B cell (primary cell): ENCODE measurements at places on chromosomes 6 and 20.

GRCh38 chr6:94501516-94501915 is 1075.8 kb upstream of the MANEA start:
- no peaks in the 10 kb centered on the region for H3K4me1 ChIP-seq
- no peak for DNase-seq
- no peak overlapping the region for H3K4me3 ChIP-seq
- H3K27me3 ChIP-seq, result no peaks in the 10 kb centered on the region
- no peak overlapping the region for H3K27ac ChIP-seq
- H3K36me3 ChIP-seq, result no peaks in the 10 kb centered on the region

- no peaks in the 10 kb centered on the region for H3K36me3 ChIP-seq
- no peak overlapping the region for H3K27ac ChIP-seq
- no peaks in the 10 kb centered on the region for H3K27me3 ChIP-seq
- H3K4me3 ChIP-seq, result no peak overlapping the region
These were observed 77.6 kb downstream of the TBC1D7 start for GRCh38 chr6:13250703-13251102.

DNA sequence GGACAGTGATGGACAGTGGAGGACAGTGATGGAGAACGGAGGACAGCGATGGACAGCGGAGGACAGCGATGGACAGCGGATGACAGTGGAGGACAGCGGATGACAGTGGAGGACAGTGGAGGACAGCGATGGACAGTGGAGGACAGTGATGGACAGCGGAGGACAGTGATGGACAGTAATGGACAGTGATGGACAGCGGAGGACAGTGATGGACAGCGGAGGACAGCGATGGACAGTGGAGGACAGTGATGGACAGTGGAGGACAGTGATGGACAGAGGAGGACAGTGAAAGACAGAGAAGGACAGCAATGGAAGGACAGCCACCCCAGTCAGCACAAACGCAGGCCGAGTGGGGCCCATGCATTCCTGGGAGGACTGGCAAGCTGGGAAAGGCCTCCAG is 3.4 kb upstream of the NKAIN4 start:
- no peak overlapping the region for H3K27ac ChIP-seq
- H3K36me3 ChIP-seq, result no peaks in the 10 kb centered on the region
- no peak overlapping the region for H3K4me3 ChIP-seq
- peaks cover 11% of the 10 kb centered on the region for H3K4me1 ChIP-seq
- peaks cover 20% of the 10 kb centered on the region for H3K27me3 ChIP-seq

GRCh38 chr6:149049230-149049629 is 268.3 kb upstream of the TAB2 start:
- no peak for DNase-seq
- peaks cover 37% of the 10 kb centered on the region for H3K4me1 ChIP-seq
- H3K27ac ChIP-seq, result no peak overlapping the region
- H3K36me3 ChIP-seq, result no peaks in the 10 kb centered on the region
- H3K4me3 ChIP-seq, result no peak overlapping the region
- H3K27me3 ChIP-seq, result no peaks in the 10 kb centered on the region

DNA sequence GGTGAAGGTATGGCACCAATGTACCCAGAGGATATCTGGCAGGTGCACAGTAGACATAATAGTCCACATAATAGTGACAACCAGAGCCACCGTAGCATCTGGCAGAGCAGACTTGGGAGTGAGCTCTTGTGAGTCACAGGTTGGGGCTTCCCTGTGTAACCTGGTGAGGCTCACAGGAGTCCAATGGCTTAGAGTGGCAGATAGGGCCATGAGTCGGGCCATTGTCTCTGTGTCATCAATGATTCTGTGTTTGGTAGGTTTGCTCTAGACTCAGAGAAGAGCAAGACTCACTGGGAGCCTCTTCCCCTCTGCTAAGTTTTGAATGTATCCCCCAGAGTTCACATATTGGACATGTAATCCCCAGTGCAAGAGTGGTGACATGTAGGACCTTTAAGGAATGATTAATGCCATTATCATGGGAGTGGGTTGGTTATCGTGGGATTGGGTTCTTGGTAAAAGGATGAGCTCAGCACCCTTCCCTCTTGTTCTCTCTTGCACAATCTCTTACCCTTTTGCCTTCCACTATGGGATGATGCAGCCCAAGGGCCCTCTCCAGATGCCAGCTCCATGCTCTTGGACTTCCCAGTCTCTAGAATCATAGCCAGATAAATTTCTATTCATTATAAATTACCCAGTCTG is 22.6 kb upstream of the SIRPA start:
- peaks cover 42% of the 10 kb centered on the region for H3K4me1 ChIP-seq
- H3K27ac ChIP-seq, result no peak overlapping the region
- no peaks in the 10 kb centered on the region for H3K36me3 ChIP-seq
- H3K4me3 ChIP-seq, result no peak overlapping the region

GRCh38 chr6:15023448-15023847 is 222.4 kb upstream of the JARID2 start:
- H3K27ac ChIP-seq, result no peak overlapping the region
- no peak overlapping the region for H3K4me3 ChIP-seq
- DNase-seq, result peak; percentile 24
